NCI-H460 (cell line): ENCODE measurements at places on chromosomes 3 and 15. TPM values are rescaled to one million over a fixed set of nuclear protein-coding genes. Genes with fewer than 3 reads are reported as not detected.

The NMB gene
- 13.3 and 16.4 TPM in 2 replicates for total RNA-seq

The RBMS3 gene
- 25.8 and 29.6 TPM in 2 replicates for total RNA-seq

The CYP11A1 gene
- not detected in 2 replicates for total RNA-seq

The PLCB2 gene
- total RNA-seq: 0.74 and 0.75 TPM in 2 replicates

The CORO2B gene
- not detected in 2 replicates for total RNA-seq

The VGLL3 gene
- total RNA-seq: 0.02 TPM in 1 of 2 replicates, not detected in the other

The LYZL4 gene
- not detected in 2 replicates for total RNA-seq

The DNAJA4 gene
- total RNA-seq: 0.12 TPM in 1 of 2 replicates, not detected in the other

The ARHGAP31 gene
- total RNA-seq: 1.2 and 1.4 TPM in 2 replicates

The PLS1 gene
- total RNA-seq: 43.0 and 44.6 TPM in 2 replicates

The NMD3 gene
- total RNA-seq: 51.5 and 64.9 TPM in 2 replicates

The DAZL gene
- 1.8 TPM in 2 replicates for total RNA-seq
